Activated naive CD8-positive, alpha-beta T cell treated with anti-CD3 and anti-CD28 coated beads, Interleukin-2, amount 50 U/mL, for 16 hours (primary cell): ENCODE measurements at places on chromosomes 3 and 15.

- no peak for DNase-seq
These were observed 23.0 kb downstream of the MKRN2 start for GRCh38 chr3:12579905-12580304.

- no peak for DNase-seq
These were observed 146.9 kb upstream of the PTPRG start for GRCh38 chr3:61414456-61414855.

DNA sequence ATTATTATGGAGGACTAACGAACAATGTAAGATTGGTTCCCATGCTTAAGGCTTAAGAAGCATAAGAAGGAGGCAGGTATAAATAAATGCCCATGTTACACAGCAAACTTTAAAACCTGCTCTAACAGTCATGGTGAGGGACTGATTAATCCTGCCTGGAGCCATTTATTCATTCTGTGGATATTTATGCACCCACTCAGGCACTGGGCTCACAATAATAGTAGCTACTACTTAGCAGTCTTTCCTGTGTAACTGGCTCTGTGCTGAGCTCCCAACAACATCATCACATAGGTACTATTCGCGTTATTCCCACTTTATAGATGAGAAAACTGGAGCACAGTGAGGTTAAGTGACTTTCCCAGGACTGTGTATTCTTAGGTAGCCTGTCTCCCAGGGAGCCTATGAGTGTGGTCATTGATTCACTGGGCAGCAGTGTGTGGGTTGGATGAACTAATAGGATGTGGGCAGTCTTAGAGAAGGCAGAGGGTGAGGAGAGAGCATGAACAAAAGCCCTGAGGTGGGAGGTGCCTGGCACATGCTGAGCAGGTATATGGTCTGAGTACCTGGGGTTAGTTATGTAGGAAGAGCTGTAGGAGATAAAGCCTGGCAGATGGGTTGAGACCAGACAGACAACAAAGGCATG is 44.1 kb upstream of the UMPS start:
- DNase-seq: no peak

GRCh38 chr3:108041253-108041652 is 49.6 kb downstream of the CD47 start:
- no peak for DNase-seq

DNA sequence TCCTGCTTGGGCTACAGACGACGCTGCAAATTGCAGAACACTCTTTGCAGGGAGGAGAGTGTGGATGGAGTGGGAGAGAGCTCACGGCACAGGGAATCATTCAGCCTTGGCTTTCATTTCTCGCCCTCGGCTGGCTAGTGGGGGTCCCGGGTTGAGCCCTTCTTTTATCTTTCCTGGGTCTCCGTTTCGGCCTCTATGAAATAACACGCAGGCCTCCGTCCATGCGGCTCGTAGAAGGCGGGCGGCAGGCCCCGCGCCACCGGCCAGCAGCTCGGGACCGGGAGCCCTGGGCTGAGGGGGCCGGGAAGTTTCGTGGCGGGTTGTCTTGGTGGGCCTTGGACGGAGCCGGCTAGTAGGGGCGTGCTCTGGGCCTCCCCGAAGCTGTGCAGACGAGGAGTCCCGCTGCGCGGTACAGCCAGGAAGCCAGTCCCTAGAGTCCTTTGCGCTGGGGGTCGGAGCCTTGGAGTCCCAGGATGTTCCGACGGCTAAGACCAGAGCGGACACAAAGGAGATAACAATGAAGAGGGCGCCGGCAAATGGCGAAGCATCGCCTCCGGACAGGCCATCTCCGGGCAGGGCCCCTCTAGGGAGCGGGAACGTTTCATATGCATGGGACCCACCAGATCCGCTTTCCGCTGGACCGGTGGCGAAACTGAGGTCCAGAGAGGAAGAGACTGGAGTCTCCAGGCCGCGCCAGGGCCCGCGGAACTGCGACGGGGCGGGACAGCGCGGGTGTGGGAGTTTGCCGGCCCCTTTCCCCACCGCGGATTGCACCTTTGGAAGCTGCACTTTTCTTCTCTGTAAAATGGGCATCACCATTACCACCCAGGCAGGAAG is 4.3 kb downstream of the RNU6-1 start:
- no peak for DNase-seq

GRCh38 chr3:74402821-74403220 is 211.6 kb downstream of the CNTN3 start:
- DNase-seq: no peak
